ENCODE measurements at places on chromosomes 16 and 17.

DNA sequence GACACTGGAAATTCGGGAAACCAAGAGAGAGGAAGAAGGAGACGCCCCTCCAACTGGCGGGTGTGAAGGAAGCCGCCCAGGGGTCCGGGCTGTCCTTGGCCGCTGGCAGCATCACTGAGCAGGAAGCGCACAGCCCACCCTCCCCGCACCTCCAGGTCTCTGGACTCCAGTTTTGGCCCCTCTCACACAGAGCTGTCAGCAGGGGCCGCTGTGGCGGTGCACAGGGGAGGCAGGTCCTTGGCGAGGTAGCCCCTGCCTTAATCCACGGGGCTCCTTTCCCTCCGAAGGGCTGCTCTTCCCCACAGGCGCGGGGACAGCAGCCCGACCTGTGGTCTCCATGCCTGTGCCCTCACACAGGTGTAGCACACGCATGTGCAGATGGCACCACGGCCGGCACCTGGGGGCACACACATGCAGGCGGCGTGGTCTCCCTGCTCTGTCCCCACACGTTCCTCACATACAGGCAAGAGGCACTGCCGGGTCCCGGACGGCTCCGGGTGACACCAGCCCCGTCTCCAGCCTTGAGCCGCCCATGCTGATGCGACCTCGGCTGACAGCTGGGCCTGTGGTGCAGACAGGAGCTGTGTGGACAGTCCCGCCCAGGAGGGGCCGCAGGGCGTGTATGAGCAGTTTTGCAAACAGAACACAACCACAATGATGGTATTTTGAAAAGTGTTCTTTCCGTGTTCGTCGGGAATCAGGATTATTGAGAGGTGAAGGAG lies 26.6 kb upstream of the CHMP6 start:
- no peak for DNase-seq

- no peak for DNase-seq
Measured at GRCh38 chr17:79845601-79845949, 6.3 kb upstream of the CBX4 start.

DNA sequence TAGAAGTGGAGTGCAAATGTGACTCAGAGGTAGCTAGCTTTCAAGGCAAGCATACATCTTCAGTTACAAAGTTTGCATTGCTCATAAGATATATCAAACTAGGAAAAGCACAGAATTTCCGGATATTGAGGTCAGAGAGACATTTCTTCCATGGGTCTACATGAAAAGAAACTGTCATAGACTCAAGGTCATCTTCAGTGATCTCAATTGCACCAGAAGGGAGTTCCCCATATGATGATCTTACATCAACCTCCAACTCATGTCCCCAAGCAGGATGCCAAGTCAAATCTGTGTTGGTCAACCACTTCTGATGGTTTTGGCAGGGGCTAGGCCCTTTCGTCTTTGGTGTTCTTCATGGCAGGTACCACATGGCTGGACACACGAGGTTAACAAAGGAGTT lies 459.9 kb upstream of the MAF start:
- no peak for DNase-seq

- no peak for DNase-seq
Measured at GRCh38 chr17:72766761-72767356, 325.6 kb downstream of the SLC39A11 start.

DNA sequence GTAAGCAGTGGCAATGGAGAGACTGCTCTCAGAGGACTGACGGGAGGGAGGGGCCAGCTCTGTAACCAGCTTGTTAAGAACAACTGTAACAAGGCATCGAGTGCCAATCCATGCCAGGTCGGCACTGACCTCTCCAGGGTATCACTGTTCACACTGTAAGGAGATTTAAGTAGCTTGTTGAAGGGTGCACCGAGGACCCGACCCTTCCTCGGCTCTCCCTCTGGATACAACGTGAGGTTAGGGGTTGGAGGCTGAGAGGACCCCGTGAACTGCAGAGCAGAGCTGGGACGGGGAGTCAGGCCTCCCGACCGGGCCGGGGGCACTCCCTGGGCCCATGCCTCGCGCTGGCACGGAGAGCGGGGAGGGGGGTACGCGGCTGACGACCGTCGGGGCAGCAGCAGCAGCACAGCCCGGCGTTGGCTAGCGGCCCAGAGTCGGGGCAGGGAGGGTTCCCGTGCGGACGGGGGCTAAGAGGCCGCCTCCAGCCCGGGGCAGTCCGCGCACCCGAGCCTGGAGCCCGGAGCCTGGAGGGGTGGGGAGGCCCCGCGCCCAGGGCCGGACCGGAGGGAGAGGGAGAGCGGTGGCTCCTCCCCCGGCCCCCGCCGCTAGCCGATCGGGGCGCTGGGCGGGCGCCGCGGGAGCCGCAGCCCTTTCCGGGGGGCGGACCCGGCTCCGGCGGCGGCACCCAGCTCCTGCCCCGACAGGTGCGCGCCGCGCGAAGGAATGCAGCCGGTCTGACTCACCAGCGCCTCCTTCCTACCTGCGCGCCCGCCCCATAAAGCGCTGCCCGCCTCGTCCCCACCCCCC lies at the start of gene ITGB4:
Gene ITGB4 (plus strand): TSS at position 804 of the 807 bp plus-strand sequence. CDS start 3,245 bp downstream, outside the sequence.
- peak; percentile 43 for DNase-seq

GRCh38 chr17:43962479-43962878 lies 8.7 kb upstream of the PYY start:
- no peak for DNase-seq

DNA sequence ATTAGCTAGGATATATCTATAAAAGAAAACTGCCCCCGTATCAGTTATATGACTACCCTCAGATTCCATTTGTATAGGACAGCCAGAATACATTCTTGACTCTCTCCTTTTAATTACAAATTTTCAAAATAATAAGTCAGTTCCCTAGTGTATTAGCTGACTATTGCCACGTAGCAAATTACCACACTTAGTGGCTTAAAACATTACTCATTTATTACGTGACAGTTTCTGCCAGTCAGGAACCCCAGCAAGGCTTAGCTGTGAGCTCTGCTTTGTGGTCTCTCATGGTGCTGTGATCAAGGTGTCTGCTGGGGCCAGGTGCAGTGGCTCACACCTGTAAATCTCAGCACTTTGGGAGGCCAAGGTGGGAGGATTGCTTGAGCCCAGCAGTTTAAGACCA lies 13.9 kb upstream of the SCNN1B start:
- no peak for DNase-seq

GRCh38 chr17:58703137-58703915 lies 10.9 kb downstream of the RAD51C start:
- DNase-seq = no peak

- no peak for DNase-seq
Measured at GRCh38 chr16:20411055-20411454, 1.7 kb downstream of the ACSM5 start.

GRCh38 chr17:74842599-74843351 lies 16.9 kb downstream of the GRIN2C start:
- no peak for DNase-seq

DNA sequence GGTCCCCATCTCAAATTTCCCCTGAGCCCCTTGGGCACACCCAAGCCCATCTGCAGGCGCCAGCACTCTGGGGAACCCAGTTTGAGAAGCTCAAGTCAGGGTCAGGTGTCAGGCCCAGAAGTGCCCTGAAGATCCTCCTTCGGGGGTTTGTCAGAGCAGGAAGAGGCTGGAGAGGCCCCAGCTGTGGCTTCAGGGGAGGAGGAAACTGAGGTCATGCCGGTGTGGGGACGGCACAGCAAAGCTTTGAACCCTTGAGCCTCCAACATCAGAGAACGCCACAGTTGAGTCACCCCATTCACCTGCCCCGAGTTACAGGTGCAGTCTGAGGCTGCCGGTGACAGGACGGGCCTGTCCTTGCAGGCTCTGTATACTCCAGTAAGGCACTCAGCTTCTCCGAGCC lies 140.2 kb upstream of the CIBAR2 start:
- DNase-seq = no peak

GRCh38 chr16:76943921-76944320 lies 247.1 kb upstream of the MON1B start:
- DNase-seq = no peak

DNA sequence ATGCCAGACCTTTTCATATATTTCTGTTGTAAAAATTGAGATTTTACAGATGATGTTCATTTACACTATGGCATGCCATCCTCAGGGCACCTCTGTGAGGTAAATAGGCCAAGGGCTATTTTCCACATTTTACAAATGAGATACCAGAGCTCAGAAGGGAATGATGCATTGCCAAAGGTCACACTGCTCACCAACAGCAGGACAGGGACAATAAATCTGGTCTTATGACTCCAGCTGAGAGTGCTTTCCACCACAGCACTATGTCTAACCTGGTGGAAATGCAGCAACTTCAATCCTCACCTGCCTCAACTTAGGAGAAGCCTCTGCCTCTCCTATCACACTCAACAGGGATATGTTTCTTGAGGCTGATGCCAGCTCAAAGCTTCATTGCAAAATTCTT lies 40.6 kb downstream of the GRIN2A start:
- no peak for DNase-seq

- DNase-seq = no peak
Measured at GRCh38 chr17:66359351-66359750, 56.9 kb downstream of the PRKCA start.

DNA sequence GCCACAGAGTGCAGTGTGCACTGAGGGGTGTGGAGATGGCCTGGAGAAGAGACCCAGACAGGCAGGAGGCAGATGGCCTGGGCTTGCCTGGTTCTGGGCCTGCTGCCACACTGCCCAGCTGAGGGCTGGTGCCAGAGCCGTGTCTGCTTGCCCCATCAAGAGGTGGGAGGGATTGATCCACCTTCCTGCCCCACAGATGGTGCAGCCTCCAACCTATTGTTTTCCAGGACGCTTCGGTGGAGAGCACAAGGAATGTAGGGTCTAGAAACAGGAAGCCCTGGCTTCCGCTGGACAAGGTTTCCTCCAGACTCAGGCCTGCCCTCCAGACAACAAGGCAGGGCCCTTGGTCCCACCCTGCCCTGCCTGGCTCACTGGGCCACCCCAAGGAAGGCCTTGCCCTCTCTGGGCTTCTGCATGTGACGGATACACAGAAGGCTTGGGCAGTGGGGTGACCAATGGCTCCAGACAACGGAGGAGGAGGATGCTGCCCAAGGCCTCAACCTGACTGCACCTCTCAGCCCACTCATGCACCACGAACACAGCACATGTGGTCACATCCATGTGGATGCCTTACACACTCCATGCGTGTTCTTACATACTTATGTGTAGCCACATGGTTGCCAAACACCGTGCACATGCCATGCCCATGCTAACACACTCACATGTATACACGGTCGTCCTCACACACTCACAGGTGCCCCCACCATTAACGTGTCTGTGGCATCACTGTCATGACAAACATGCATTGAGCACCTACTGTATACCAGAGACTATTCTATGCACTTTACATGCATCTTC lies 6.5 kb upstream of the CDH5 start:
- DNase-seq = no peak

GRCh38 chr16:35196313-35196712 lies 1736.9 kb downstream of the TP53TG3F start:
- DNase-seq = no peak

DNA sequence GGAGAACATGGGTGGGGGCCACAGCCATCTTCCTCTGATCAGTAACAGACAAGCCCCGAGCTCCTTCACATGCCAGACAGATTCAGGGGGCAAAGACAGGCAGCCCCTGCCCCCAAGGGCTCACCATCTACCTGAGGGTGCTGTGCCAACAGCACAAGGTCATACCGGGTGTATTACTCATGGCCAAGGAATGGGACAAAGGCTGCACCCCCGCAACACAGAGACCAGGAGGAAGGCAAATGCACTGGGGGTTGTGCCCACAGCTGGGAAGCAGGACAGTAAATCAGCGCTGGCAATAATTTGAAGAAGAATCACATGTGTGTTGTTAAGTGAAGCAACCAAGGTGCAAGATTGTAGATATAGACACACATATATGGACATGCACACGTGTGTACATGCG lies 137.1 kb downstream of the C16orf95 start:
- DNase-seq = no peak

DNA sequence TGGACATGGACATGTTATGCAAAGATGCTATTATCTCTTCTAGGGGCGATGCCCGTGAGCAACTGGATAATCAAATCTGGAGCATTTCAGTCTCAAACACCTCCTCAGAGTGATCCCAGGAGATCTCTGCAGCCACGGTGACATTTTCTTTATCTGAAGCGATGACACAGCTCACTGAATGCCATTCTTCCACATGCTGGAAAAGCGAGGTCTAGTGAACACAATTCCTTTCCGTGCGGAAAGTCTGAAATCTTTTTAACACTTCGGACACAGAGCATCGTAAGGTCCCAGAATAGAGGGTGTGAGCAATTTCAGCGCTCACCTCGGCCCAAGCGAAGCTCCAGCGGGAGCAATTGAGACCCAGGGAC lies 531 bp upstream of the HASPIN start:
- DNase-seq = no peak

GRCh38 chr17:82402865-82403264 lies 15.3 kb upstream of the HEXD start:
- DNase-seq = no peak

DNA sequence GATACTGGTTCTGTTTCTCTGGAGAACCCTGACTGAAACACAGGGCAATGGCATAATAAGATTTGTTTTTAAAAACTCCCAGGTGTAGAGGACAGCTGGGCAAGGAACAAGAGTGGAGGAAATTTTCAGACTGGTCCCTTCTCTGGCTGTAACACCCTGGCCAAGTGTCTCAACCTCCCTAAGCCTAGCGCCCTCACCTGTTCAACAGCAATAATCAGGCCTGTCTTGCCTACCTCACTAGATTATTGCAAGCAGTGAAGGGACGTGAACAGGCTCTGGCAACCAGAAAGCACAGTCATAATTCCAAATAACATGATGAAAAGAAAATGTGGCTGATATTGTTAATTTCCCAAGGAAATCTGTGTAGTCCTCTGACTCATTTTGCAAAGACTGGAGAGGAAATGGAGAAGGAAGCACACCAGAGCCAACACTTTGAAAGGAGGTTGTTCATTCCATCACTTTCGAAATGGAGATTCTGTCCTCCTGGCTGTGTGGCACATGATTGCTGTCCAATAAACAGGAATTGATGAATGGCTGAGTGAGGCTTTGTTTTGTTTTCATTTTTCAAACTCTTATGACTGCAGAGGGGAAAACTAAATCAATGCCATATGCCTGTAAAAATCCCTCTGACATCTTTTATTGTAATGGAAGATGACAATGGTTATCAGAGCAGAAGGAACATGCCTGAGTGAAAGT lies 87.5 kb upstream of the HLF start:
- DNase-seq = no peak

- no peak for DNase-seq
Measured at GRCh38 chr17:79036596-79036995, 12.6 kb downstream of the C1QTNF1 start.

DNA sequence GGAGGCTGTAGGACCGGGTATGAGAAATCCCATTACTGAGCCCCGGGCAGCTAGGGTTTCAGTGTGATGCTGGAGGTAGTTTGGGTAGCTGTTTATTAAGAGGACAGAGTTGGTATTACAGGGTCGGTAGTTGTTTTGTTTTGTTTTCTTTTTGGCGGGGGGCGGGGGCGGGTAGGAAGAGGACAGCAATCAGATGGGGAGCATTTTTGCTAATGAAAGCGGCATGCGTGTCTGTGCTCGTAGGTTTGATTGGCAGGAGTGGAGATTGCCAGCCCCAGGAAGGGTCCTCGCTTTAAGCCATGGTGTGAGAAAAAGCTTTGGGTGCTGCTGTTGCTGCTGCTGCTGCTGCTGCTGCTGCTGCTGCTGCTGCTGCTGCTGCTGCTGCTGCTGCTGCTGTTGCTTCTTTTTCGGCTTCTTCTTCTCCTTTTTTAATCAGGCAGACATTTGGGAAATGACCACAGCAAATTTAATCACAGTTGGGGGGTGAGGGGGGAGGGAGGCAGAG lies 498.5 kb upstream of the ZFHX3 start:
- DNase-seq = no peak
